HCT116 (cell line): ENCODE measurements at places on chromosomes 6 and 20. TPM values are rescaled to one million over a fixed set of nuclear protein-coding genes. Genes with fewer than 3 reads are reported as not detected.

- DNase-seq = no peak
Observed at GRCh38 chr6:89353118-89353556, 615 bp upstream of the UBE2J1 start.

- DNase-seq = no peak
Observed at GRCh38 chr6:30149234-30149633, 11.8 kb downstream of the TRIM10 start.

DNA sequence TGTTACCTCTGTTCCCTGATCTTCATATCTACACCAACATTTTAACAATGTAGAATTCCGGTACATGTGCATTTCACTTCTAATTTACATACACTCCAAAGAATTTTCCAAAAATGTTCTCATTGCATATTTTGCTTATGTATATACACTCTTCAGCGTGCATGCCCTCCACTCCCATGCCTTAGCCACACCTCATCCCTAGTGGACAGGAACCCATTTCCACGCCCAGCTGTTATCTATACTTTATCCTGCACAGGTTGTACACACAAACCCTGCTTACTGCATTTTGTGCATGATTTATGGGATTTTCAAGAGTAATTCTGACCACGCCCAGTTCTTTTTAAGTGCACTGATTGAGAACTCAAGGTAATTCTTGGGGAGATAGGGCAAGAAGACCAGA lies 102.4 kb downstream of the TFAP2C start:
- DNase-seq = no peak

DNA sequence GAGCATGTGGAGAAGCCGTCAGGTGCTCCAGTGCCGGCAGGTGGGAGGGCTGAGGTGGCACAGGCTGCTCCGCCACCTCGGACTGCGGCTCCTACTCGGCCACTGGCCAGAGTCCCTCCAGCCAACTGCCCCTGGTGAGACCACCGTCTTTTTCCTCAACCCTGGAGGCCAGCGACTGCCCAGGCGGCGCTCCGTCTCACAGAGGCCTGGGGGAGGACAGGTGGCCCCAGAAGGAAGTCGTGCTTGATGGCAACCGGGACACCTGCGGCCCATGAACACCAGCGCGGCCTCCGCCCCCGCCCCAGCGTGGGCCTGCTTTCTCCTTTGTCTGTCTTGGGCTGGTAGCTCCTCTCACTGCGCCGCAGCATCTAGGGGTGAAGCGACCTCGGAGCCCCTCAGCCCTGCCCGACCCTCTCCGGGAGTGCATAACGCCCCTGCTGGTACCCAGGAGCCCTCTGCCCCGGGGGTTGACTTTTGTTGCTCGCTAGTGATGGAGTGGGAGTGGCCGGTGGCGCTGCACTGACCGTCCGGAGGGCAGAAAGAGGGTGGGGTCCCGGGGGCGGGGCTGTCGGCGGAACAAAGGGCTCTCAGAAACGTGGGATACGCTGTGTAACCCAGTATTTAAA lies 706 bp upstream of the TUBB2B start:
- DNase-seq = no peak

GRCh38 chr6:151257985-151258445 lies 18.2 kb downstream of the AKAP12 start:
- no peak for DNase-seq

- peak; percentile 94 for DNase-seq
Observed at GRCh38 chr6:89297695-89298351, 17.3 kb downstream of the GABRR2 start.

DNA sequence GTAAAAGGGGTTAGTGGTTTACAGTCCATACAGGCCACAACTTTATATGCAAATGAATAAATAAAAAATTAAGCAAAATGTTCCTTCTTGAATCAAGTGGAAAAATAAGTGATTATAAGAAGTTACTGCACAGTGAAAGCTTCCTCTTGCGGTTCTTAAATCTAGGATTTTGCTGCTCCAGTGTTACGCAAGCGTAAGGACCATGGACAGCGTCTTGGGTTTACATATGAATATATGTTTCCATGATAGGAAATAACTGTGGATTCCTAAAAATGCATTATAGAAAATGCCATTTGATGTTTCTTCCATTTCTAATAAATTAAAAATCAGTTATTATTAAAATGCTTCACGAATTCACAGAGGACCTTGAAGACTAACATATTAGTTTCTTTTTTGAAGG lies 176.6 kb upstream of the POU3F2 start:
- DNase-seq = no peak

DNA sequence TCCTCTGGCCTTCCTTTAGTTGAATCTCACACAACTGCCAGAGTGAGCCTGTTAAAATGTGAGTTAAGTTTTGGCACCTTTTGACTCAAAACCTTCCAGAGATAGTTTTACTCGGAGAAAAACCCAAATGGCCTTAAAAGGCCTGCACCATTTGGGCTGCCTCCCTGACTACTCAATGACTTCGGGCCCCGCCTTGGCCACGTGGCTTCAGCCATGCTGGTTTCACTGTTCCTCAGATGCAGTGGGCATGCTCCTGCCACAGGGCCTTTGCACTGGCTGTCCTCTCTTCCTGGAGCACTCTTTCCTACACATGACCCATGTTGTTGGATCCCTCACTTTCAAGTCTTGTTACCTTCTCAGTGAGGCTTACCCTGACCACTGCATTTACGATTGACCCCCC lies 18.3 kb downstream of the VEGFA start:
- no peak for DNase-seq

- DNase-seq = no peak
Observed at GRCh38 chr20:36523341-36523740, 18.0 kb upstream of the MYL9 start.

DNA sequence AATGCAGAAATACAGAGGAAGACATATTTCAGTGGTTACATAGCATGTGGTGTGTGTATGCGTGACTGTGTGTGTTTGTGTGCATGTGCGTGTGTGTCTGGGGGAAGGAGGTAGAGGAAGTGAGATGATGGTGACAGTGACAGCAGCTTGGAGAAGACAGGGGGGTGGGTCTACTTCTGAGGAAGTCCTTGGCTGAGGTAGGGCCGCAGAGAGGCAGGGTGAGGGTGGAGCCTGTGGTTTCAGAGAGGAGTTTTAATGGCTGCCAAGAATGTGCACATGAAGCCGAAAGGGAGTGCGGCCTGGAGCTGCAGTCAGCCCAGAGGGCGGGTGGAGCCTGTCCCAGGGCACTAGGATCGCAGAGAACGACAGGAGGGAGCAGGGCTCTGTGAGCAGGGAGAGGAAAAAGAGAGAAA lies 22.7 kb upstream of the RNF24 start:
- no peak for DNase-seq

DNA sequence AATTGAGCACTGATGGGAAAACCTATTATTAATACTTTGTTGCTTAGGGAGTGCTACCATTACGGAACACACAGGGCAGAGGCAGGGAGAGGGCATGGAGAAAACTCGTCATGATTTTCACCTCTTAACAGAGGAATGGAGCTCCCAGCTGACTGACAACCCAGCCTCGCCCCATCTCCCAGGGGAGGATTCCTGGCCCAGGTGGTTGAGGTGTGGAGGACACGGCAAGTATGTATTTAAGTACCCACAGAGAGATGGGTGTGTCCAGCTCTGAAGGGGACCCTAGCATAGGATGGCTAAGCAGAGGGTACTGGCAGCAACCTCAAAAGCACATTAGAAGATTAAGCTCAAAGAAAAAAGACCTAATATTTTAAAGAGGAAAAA lies 261.9 kb upstream of the MOCS1 start:
- no peak for DNase-seq

DNA sequence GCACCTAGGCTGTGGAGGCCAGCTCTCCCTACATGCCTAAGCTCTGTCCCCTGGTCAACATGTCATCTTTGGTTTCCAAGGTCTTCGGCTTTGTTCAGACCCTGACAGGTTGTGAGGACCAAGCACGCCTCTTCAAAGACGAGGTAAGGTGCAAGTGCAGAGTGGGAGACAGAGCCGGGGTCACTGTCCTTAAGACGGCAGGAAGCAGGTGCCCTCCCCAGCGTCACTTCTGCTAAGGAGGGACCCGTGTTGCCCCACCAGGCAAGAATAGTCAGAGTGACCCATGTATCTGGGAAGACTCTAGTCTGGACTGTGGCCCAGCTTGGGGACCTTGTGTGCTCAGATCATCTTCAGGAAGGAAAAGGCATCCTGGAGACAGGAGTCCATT lies 18.2 kb upstream of the SGK2 start:
- DNase-seq = no peak

GRCh38 chr6:25418454-25419052 lies 139.4 kb downstream of the CARMIL1 start:
- no peak for DNase-seq

DNA sequence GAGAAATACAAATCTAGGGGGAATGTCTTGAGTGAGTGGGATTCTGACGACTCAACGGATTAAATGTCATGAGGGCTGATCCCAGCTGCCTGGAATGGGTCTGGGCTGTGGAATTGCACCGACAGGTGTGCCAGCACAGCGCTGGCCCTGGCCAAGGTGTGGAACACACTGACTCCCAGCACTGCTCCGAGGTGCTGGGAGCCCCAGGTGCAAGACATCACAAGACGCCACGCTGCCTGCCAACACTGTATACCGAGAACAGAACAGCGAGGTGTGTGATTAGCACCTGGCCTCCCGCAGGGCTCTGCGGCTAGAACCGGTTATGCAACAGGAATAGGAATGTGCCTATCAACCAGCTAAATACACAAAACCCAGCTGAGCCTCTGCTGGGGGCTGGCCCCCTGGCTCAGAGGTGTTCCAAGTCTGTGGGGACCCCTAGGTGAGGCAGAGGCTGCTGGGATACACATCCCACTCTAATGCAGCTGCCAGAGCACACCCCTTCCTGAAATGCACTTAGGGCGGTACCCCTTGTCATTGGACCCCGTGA lies 24.8 kb upstream of the APMAP start:
- no peak for DNase-seq

DNA sequence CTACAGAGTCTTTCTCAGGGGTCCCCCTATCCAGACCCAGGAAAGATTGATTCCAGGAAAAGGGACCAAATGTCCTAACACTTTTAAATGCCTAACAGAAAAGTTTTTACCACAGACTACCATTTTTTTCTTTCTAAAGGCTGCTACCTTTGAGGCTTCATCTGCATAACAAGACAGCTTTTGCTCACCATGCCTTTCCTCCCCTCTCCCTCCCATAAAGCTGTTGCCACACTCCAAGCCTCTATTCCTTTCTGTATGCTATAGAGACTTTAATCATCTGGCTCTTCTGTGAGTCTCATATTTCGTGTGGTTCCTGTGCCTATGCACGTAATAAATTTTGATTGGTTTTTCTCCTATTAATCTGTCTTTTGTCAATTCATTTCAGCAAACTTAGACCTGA lies 26.0 kb upstream of the LIN28B start:
- DNase-seq = no peak

FILIP1 gene
- total RNA-seq = 0.05 TPM

EBF4 gene
- 11.4 TPM for total RNA-seq

MYLK2 gene
- 0.34 TPM for total RNA-seq

CST5 gene
- total RNA-seq = not detected

PRSS35 gene
- total RNA-seq = 0.37 TPM

TMC2 gene
- not detected for total RNA-seq

RAE1 gene
- total RNA-seq = 46.3 TPM

SLC18B1 gene
- 18.1 TPM for total RNA-seq

MAS1 gene
- not detected for total RNA-seq

HCK gene
- 0.17 TPM for total RNA-seq

FOXS1 gene
- total RNA-seq = not detected

RNGTT gene
- 23.0 TPM for total RNA-seq

DEF6 gene
- 40.4 TPM for total RNA-seq

TENT5A gene
- total RNA-seq = 11.2 TPM
